Fibroblast of skin of right biceps (primary cell): ENCODE measurements at places on chromosomes 2 and 18.
A peak's percentile ranks its signal among the peaks of the same experiment; 100 is the strongest.

DNA sequence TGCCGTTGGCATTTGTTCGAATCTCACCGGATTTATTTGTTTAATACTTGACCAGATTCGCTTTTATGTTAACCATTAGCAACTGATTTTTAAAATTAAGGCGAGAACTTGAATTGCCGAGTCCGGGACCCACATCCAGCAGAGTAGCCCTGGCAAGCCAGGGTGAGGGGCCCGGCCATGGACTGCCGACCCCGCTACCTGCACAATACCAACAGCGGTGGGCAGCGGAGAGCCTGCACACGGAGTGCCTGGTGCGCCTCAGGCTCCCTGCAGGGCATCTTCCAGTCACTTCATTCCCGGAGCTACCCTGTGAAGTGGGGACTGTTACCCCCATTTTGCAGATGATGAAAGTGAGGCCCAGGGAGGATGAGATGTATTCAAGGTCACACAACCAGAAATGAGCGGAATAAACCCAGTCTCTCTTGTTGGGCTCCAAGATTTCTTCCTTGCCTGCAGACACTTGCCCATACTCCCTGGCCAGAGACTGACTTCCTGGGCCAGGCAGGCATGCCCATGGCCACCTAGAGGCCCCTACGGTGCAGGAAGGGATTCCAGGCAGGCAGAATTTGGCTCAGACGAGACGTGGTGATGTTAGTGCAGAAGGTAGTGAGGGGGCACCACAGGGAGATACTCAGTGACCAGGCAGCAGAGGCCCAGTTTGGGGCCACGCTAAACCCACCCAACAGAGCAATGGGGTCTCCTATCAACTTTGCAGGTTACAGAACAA lies 2.9 kb downstream of the FBLN7 start:
- no peak for DNase-seq

- peak; percentile 28 for DNase-seq
Measured at GRCh38 chr2:223697892-223698645, 95.9 kb upstream of the SCG2 start.

DNA sequence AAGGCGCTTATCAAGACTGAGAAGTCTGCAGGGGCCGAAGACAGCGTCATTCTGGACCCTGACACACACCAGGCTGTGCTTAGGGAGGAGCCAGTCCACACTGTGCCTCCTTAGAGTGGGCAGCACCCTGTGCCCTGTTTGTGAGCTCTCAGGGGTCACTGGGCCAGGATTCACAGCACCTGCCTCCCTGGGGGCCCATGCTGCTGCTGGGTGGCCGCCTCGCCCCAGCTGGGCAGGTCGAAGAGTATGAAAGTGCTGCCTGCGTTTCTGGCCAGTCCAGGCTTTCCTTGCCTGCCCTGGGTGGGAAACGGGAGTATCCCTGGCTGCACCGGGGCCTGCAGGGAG lies 15.4 kb upstream of the GPR55 start:
- no peak for DNase-seq

- no peak for DNase-seq
Measured at GRCh38 chr2:183081911-183082310, 3.4 kb downstream of the DUSP19 start.

GRCh38 chr2:138444411-138444810 lies 57.2 kb upstream of the SPOPL start:
- no peak for DNase-seq

- peak; percentile 54 for DNase-seq
Measured at GRCh38 chr2:152506843-152507242, 171.9 kb downstream of the FMNL2 start.

GRCh38 chr18:43442571-43442970 lies 165.3 kb upstream of the SYT4 start:
- no peak for DNase-seq

- peak; percentile 99 for DNase-seq
Measured at GRCh38 chr2:133817680-133818566, 249.7 kb upstream of the NCKAP5 start.

- no peak for DNase-seq
Measured at GRCh38 chr2:209424199-209424701, 403 bp downstream of the MAP2 start.

GRCh38 chr2:120715353-120715752 lies 20.3 kb upstream of the GLI2 start:
- DNase-seq: no peak

GRCh38 chr2:217788669-217789002 lies 214.2 kb downstream of the TNS1 start:
- no peak for DNase-seq

DNA sequence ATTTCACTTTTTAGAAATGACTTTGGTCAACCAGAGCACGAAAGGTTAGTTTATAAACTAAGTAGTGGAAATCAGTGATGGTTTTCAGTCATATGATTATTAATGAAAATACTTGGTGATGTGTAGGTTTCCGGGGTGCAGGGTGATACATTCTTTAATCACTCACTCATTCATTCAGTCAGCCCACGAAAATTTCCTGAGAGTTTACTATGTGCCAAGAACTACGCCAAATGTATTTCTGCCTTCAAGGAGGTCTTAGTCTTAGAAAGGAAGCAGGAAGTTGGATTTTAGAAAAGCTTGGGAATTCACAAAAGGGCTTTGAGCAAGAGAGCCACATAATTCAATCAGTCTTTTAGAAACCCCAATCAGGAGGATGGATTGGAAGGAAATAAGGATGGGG lies 543.6 kb downstream of the PLCL1 start:
- peak; percentile 71 for DNase-seq

DNA sequence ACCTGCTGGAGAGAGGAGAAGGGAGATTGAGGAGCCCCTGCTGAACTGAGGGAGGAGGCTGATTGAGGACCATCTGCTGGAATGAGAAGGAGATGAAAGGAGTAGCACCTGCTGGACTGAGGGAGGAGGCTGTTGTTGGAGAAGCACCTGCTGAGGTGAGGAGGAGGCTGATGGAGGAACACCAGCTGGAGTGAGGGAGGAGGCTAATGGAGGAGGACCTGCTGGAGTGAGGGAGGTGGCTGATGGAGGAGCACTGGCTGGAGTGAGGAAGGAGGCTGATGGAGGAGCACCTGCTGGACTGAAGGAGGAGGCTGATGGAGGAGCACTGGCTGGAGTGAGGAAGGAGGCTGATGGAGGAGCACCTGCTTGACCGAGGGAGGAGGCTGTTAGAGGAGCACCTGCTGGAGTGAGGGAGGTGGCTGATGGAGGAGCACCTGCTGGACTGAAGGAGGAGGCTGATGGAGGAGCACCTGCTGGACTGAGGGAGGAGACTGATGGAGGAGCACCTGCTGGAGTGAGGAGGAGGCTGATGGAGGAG lies 409.2 kb upstream of the MYT1L start:
- DNase-seq: no peak

DNA sequence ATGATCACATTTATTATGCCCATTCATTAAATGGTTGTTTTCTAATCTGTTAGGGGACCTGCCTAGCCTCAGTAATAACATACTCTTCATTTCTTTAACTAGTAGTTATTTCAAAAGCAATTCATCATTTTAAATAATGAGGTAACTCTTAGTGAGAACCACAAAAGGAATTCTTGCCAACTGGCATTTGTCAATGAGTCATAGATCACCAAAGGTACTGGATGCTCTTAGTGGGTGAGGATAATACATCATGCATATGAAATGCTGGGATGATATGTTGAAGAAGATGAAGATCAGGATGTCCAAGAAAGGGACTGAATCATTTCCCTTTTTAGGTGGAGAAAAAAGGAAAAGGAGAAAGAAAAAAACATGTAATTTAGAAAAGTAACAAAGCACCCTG lies 826.2 kb upstream of the DDX18 start:
- peak; percentile 44 for DNase-seq

GRCh38 chr2:10406016-10406415 lies 42.1 kb downstream of the ODC1 start:
- no peak for DNase-seq

- DNase-seq: no peak
Measured at GRCh38 chr2:143163499-143163898, 34.3 kb downstream of the ARHGAP15 start.

DNA sequence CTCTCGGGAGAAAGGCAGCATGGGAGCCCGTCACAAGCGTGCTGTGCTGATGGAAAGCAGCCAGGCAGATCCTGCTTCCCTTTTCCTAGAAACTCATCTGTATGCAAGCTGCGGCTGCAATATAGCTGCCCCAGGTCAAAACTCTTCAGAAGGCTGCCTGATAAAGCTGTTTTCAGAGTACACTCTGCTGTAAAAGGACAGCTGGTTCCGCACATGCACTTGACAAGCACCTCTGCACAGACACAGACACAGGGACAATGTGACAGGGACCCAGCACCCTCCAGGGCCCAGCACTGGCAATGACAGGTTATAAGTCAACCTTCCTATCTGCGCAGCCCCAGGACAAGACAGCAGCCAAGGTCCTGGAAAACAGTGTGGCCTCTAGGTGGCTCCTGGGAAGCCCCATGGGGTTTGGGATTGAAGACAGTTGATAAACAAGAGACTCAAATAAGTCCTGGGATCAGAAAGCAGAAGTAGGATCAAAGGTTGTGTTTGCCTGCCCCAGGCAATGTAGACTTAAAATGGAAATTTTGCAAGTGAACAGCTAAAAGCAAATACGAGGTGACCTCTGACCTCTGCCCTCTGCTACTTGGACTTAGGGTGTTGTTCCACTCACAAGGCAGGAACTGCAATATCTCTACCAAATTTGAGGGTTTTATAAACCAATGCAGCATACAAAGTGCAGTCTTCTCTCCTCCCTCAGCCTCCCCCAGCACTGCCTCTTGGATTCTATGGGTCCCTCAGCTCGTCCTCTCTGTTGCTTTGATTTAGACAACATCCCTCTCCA lies 16.9 kb downstream of the SLC66A2 start:
- DNase-seq: no peak

- no peak for DNase-seq
Measured at GRCh38 chr18:59300676-59301285, 17.7 kb downstream of the CPLX4 start.

DNA sequence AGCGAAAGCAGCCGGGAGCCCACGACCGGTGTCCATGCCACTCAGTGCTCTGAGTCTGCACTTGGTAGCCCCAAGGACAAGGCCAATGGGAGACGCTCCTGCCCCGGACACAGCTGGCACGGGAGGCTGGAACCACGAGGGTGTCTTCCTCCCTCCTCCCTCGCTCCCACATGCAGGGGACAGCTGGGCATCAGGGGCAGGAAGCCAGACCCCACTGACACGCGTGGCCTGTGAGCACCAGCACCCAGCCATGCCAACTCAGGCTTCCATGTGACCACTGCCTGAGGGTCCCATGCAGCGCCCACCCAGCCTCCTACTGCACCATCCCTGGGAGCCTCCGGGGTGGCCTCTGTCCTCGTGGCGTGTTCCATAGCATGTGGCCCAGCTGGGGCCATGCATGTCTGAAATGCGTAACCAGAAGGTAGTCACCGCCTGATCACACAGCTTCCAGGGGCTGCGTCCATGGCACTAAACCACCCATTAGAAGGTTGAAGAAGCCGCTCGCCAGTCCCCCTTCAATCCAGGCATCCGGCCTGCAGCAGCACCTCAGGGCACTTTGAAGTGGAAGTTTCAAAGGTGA lies 323.2 kb upstream of the SALL3 start:
- DNase-seq: no peak

- DNase-seq: no peak
Measured at GRCh38 chr2:5538772-5539171, 153.4 kb upstream of the SOX11 start.

DNA sequence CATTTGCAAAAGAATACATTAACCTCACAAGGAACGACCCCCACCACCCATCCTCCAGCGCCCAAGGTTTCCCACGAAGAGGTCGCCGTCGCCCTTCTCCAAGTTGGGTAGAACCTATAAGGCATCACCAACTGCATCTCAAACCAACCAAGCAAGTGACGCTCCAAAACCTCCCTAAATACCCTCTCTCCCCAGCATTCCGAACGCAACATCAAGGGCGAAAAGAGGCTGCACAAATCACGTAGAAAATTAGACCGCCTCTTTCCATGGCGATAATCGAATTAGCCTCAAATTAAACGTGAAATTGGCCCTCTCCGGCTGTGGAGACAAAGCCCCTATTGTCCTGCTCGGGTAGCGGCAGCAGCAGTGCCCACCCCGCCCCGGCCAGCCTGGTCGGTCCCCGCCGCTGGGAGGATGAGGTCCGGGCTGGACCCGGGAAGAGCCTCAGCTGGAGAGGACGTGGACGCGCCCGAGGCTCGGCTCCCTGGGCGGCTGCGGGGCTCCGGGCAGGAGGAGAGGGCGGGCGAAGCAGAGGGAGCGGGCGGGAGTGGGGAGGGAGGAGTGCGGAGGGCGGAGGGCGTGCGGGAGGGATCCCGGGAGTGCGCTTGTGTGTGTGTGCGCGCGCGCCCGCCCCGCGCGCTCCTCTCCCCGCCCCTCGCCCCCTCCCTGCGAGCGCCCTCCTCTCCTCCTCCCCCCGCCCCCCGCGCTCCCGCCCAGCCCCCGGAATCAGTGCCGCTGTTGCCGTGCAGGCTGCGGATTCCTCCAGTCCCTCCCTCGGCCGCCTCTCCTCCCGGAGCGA lies at the start of gene SPTBN1:
Gene SPTBN1 (plus strand): TSS at position 765 of the 799 bp plus-strand sequence. CDS start 70,092 bp downstream, outside the sequence.
- peak; percentile 92 for DNase-seq

DNA sequence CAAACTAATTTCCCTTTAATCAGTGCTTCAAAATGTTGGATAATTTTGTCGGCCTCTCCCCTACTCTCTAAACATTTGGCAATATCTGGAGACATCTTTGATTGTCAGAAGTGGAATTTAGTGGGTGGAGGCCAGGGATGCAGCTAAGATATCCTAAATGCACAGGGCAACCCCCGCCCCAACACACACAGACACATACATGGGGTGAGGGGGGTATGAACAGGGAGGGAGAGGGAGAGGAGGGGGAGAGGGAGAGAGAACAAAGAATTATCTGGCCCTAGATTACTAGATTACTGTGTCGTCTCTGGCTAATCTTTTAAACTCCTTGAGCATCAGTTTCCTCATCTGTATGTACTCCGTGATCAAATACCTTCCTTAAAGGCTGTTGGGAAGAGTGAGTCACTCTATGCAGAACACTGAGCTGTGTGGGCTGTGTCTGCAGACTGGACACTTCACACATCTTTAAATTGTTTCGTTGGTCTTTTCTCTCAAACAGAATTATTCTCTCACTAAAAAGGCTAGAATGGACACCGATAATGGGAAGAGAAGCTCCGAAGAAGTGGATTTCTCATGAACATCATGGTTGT lies 2.9 kb downstream of the RNF149 start:
- peak; percentile 59 for DNase-seq

- no peak for DNase-seq
Measured at GRCh38 chr2:132652474-132652873, 17.5 kb downstream of the LYPD1 start.

DNA sequence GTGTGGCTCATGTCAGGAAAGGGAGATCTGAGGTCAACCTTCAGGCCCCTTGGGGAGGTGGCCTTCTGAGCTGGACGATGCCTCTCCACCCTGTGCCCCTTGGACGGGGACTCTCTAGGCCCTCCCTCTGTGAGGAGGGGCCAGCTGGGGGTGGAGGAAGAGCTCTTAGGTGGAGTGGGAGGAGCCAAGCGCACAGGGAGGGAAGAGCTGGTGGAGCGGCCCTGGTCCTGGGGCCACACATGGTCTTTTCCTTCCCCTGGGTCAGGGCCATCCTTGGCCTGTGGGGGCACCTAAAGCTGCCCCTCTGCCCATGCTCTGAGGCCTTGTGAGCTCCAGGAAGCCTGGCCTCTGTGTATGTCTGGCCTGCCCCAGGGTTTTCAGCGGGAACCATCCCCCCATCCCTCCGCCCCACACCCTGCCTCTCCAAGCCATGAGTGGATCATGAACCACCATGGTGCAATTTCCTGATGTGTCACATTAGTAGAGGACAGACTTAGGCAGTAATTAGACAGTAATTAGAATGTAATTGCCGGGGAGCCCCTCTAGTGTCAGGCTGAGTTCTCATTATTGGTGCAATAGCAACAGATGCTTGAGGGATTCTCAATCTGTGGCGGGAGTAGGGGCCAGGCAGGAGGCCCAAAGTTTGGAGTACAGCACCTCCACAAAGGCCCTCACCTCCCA lies 63.0 kb downstream of the GLI2 start:
- DNase-seq: peak; percentile 58
